ENCODE measurements at places on chromosomes 5 and 9. TPM values are rescaled to one million over a fixed set of nuclear protein-coding genes. Genes with fewer than 3 reads are reported as not detected.

- no peak for DNase-seq
These were observed 411.8 kb downstream of the CDH10 start for GRCh38 chr5:24232929-24233498.

DNA sequence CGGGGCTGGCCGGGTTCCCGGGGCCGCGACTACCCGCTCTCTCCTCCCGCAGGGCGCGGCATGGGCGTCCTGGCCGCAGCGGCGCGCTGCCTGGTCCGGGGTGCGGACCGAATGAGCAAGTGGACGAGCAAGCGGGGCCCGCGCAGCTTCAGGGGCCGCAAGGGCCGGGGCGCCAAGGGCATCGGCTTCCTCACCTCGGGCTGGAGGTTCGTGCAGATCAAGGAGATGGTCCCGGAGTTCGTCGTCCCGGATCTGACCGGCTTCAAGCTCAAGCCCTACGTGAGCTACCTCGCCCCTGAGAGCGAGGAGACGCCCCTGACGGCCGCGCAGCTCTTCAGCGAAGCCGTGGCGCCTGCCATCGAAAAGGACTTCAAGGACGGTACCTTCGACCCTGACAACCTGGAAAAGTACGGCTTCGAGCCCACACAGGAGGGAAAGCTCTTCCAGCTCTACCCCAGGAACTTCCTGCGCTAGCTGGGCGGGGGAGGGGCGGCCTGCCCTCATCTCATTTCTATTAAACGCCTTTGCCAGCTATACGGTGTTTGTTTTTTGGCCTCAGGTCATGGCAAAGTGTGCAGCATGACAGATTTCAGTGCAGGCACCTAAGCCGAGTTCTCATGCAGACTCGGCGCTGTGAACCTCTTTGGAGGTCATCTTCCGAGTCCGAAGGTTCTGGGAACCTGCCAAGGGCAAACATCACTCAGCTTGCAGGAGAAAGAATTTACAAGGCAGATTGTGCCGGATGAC lies 516 bp downstream of the MRPL41 start:
- no peak for DNase-seq

DNA sequence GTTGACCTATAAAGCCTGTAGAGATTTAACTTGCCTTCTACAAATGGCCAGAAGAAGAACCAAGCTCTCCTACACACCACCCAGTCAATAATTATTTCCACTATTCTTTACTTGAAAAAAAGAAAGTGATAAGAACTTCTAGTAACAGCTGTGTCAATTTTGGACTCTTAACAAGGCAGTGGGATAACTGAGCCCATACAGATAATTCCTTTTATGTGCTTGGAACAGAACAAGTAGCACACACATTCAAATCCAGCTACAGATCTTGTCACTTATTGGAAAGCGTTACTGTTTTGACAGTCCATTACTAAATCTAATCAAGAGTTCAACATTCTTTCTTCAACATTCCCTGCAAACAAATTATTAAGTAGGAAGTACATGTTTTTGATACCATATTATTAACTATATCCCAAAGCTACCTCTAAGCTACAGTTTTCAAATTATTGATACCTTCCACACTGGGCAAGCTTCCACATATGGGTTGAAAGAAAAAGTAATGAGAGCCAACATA lies 6.3 kb downstream of the PTGER4 start:
- DNase-seq: no peak

- no peak for DNase-seq
These were observed 1.2 kb upstream of the RLN2 start for GRCh38 chr9:5305741-5306140.

DNA sequence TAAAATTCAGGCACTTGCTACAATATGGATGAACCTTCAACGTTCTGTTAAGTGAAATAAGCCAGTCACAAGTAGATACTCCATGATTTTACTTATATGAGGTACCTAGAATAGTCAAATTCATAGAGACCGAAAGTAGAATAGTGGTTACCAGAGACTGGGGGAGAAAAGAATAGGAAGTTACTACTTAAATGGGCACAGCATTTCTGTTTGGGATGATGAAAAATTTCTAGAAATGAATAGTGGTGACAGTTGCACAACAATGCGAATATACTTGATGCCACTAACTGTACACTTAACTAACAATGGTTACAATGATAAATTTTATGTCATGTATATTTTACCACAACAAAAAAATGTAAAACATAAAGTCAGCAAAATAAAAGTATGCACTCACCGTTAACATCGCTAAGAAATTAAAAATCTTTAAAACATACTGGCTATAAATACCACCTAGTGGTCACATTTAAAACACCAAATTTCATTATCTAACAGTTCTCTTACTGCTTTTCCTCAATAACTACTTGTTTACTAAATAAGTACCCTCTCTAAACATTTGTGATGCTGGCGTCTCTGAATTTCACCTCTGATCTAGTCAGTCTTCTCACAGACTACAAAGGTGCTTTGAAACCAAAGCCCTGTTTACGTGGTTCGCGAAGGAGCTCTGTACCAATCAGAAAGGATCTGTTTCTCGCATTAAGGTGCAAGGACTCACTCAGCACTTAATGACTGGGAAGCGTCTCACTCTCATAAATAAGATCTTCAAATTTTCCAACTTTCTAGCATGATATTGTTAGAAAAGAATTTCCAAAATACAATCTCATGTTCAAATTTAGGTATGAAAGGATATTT lies 22.7 kb downstream of the KIF3A start:
- DNase-seq: no peak

GRCh38 chr9:89077519-89077918 lies 86.3 kb downstream of the S1PR3 start:
- DNase-seq: peak; percentile 26

- DNase-seq: no peak
These were observed 56.2 kb downstream of the DENND4C start for GRCh38 chr9:19286634-19287188.

DNA sequence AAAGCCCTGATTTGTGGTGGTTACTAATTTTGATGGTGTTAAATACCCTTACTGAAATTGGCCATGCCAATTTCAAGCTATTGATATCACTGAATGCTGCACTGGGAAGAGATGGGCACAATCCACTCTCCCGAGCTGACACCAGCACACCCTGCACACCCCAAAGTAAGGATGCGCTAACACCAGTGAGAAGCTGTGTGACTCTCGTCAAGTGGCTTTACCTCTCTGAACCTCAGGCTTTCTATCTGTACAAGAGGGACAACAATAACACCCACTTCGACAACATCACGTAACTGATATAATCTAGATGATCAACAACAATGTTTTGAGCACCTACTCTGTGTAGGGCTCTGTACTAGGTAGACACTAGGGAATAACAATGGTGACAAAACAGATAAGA lies 8.0 kb upstream of the AKNA start:
- no peak for DNase-seq

DNA sequence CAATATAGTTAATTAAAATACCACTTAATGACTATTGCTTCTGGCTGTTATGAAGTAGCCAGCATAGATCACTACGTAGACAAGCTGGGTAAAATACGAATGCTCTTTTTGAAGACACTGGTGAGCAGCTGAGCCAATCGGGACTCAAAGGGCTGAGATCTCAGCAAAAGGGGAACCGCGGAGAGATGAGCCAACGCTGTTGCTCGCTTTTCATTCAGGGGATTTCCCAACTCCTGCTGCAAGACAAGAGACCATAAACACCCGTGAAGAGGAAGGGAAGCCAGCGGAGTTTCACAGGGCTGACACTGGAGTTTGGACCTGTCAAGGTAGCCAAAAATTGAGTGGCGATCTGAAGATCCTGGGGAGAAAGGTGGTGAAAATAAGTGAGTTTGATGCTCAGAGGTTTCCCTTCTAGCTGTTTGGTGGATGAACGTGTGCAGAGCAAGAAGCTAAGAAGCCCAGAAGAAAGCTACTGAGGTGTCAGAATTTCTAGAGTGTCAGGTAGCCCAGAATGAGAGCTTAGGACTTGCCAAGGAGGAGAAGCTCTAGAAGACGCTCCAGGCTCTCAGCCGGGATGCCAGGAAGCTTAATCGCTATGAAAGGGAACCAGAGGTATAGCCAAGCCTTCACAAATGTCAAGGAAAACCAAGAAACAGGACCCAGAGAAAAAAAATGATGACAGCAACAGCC lies 79.6 kb upstream of the RNU6ATAC start:
- no peak for DNase-seq

GRCh38 chr5:68134033-68134668 lies 81.4 kb upstream of the PIK3R1 start:
- DNase-seq: no peak

- DNase-seq: no peak
These were observed 34.0 kb upstream of the LURAP1L start for GRCh38 chr9:12740845-12741244.

- DNase-seq: no peak
These were observed 18.1 kb downstream of the SLC1A1 start for GRCh38 chr9:4508246-4508906.

- DNase-seq: no peak
These were observed 1.8 kb downstream of the TSC1 start for GRCh38 chr9:132942541-132943182.

DNA sequence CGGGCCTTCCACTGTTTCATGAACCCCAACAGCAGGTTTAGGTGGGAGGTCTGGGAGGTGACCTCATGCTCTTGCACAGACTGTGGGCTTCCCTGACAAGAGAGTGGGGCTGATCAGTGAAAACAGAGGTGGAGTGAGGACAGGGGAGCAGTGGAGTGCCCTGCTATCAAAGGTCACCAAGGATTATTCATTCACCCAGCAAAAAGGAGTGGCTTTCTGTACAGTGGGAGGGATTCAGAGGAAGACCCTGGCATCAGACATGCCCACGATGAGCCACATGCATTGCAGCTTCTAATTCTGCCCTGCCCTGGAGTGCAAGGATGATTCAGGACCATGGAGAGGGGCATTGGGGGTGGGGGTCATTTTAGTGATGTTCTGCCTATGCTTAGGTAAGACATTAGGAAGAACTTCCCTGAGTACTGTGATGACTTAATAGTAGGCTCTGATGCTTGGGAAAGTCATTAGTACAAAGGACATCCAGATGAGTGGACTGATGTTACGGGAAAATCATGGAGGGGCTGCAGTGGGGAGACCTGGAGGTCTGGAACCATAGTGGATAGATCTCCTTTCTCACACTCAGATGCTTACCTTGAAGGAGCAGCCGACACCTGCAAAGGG lies 12.8 kb downstream of the TRAF1 start:
- no peak for DNase-seq

DNA sequence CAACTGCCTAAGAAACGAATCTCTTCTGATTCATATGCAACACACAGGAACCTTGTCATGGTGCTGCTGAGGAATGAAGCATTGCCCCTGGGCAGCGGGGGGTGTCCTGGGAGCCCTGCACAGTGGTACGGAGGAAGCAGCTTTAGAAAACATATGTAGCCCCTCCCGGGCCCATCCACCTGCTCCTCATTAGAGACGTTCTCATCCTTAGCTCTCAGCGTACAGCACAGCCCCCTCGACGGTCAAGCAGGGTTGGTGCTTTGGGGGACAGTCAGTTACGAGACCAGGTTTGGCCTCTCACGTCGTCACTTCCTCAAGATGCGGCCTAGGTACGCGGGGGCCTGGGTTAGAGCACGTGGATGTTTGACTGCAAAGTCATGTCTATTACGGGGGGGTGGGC lies 28.4 kb upstream of the LAMC3 start:
- DNase-seq: no peak

PAEP gene
- not detected for polyA plus RNA-seq

SHB gene
- polyA plus RNA-seq: 13.4 TPM

VAV2 gene
- 47.1 TPM for polyA plus RNA-seq

LRRC19 gene
- polyA plus RNA-seq: 15.6 TPM

BHMT gene
- 342 TPM for polyA plus RNA-seq

SHOC1 gene
- 0.85 TPM for polyA plus RNA-seq
